ENCODE measurements at places on chromosomes 2 and 18.

DNA sequence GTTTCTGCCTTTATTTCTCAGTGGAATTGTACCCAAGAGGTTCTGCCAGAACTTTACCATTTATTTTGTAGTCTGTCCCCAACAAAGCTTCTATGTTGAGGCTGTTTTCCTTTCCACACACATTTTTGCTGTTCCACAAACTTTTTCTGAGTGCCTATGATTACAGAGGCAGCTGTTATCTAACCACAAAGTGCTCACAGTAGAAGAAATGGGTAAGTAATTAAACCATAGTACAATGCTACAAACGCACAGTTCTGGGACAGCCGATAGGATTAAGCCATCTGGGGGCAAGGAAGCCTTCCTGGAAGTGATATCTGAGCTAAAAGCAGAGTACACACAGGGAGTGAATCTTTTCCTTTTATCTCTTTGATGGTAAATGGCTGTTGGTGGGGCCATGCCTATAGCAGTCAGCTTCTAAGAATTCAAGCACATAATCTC, 3.9 kb upstream of the MGAT4A start:
- no peak for DNase-seq

GRCh38 chr2:157894694-157895435, 18.7 kb upstream of the ACVR1 start:
- no peak for DNase-seq

- DNase-seq = no peak
These were observed 7.6 kb downstream of the PIGN start for GRCh38 chr18:62179213-62179612.

GRCh38 chr2:102070058-102070642, 72.4 kb upstream of the IL1R1 start:
- DNase-seq = no peak

DNA sequence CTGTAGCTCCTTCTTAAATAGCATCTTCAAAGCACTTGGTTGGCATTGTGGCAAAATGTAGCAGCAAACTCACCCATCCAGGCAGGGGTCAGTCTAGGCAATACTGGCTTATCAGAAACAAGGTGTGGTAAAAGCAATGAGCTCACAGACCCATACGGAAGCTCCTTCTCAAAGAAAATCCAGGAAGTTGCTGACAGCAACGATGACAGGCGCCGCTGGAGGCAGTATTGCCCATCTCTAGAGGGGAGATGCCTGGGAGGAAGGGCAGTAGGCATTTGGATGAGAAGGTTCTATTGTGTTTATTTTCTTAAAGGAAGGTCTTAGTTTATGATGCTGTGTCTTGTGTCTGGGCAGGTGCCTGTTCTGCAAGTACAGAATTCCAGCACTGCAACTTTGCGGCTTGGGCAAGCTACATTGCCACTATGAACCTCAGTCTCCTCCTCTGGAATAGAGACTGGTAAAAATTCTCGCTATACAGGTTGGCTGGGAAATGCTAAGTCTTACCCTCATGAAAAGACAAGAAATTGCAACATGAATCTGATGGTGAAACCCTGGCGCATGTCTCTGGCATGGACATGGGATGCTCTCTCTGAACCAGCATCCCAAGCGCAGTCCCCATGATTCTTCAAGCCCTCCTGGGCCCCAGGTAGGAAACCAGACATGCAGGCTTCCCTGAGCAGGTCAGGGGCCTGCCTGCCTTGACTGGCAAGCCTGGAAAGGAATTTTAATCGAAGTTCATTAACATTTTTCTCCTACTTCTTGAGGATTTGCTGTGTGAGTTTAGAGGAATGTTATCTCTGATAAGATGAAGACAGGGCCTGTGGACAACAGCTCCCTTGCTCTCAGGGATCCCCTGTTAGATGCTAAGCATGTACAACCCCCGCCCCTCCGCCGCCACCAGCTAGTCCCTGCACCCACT, 156.0 kb downstream of the TFCP2L1 start:
- DNase-seq = no peak

GRCh38 chr18:26656944-26657536, 108.7 kb upstream of the KCTD1 start:
- peak; percentile 71 for DNase-seq

DNA sequence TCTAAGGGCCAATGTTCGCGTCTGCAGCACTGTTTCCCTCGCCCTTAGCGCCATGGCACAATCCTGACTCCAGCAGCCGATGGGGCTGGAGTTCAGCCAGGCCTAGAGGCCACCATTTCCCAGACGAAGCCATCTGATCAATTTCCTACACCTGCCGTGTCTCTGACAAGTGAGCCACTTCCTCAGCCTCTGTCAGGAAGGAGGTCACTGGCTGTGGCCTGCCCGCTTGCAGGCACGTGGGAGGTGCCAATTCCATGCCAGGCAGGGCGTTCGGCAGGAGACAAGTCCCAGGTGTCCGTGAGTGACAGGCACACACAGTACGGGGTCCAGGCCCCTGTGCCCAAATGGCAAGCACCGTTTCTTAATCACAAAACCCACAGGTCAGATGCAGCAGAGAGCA, 234.5 kb downstream of the TWIST2 start:
- DNase-seq = no peak

- no peak for DNase-seq
These were observed 30.1 kb downstream of the GREB1L start for GRCh38 chr18:21272016-21272579.

GRCh38 chr2:168254158-168254935, 7.0 kb upstream of the STK39 start:
- DNase-seq = no peak

GRCh38 chr2:73070643-73071359, 711 bp downstream of the SFXN5 start:
- no peak for DNase-seq

- no peak for DNase-seq
These were observed 195.0 kb downstream of the LOXHD1 start for GRCh38 chr18:46461993-46462392.

- DNase-seq = peak; percentile 84
These were observed 2.2 kb downstream of the LRATD1 start for GRCh38 chr2:14634489-14635390.

GRCh38 chr18:3605954-3606443, 156.0 kb downstream of the TGIF1 start:
- no peak for DNase-seq

GRCh38 chr18:73940721-73941120, 206.9 kb downstream of the FBXO15 start:
- no peak for DNase-seq

- DNase-seq = no peak
These were observed 131.2 kb downstream of the NUP35 start for GRCh38 chr2:183255411-183255810.

GRCh38 chr2:144572977-144573376, 53.1 kb upstream of the ZEB2 start:
- no peak for DNase-seq

DNA sequence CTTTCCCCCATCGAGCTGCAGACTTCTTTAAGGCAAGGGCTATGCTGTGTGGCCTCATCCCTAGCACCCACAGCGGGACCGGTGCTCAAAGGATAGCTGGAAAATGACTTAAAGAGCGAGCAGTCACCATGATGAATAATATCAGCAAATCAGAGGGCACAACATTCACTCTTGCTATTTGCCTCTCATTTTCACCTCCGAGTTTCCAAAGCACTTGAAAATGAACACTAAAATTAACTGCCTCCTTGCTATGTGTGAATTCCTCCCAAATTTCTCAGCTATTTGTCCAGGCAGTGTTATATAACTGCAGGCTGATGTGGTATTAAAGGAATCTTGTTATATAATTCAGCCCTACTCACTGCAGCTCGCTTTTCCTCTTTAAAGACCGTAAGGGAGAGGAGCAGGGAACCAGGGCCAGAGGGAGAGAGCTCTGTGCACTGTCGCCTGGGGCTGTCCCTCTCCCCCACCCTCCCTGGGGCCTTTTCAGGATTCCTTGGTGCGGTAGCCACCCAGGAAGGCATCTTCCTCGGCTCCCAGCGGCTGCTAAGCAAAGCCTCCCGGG, 1.4 kb downstream of the CYS1 start:
- no peak for DNase-seq

DNA sequence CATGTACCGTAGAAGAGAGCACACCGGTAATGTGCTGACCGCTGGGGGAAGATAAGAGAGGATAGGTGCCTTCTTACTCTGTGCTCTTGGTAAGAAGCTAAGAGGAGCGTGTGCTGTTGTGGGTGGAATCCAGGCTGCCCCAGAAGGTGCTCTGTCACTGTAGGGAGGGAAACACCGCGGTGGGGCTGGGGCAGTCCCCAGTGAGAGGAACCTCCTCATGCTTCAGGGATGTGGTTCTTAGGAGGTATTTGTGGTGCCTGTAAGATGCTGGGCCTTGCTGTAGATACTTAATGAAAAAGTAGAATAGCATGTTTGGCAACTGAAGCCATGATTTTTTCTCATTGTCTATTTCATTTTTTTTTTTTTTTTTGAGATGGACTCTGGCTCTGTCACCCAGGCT, 1.1 kb downstream of the COLEC11 start:
- no peak for DNase-seq

DNA sequence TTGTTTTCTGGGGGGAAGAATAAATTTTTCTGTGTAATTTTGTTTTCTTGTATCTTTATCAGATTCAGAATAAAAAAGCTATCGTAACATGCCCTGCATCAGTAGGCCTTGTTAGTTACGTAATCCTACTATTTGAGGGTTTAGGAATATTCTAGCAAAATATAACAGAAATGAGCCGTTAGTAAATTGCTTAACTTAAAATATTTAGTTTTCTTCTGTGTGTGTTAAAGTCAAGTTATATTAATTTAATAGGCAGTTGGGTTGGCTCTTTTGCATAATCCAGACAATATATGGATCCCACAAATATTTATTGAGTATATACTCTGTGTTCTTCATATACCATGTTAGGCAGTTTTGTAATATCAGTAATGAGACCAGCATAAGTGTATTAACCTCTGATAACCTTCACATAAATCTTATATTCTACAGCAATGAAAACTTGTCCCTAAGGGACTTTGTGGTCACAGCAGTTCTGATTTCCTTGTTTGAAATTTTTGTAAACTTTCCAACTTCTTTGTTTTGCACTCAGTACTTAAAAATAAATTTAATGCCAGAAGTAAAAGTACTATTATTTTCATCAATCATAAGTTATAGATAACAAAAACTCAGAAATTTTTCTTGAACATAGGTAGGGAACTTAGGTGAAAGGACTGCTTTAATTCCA, 151.9 kb downstream of the FMNL2 start:
- no peak for DNase-seq

GRCh38 chr2:60596411-60596810, 43.0 kb upstream of the BCL11A start:
- no peak for DNase-seq

GRCh38 chr2:138239902-138240491, 261.6 kb upstream of the SPOPL start:
- no peak for DNase-seq

DNA sequence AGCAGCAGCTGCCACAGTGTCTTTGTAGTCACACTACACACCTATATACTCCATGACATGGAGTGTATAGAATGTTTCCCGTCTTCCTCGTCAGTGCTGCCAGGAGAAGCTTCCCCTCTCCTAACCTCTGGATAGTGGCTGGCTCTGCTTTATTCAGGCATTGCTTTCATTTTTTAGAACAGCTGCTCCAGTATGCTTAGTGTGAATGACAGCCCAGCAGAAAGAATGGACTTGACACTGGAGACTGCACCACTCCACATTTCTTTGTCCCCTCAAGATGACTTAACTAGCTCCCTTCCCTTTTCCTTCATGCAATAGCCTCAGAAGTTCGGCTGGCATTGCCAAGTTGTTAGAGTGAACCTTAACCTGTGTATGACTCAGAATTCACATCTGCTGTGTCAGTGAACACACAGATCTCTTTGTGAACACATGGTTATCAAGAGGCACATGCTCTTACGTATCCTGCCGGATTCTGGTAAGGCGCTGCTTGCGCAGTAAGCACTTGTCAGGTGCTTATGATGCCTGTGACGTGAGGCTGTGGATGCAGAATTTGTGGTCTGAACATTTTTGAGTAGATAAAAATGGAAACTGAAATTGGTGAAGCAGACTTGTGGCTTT, 73.9 kb downstream of the NEDD4L start:
- DNase-seq = no peak

GRCh38 chr2:14615121-14615520, 17.4 kb upstream of the LRATD1 start:
- no peak for DNase-seq

DNA sequence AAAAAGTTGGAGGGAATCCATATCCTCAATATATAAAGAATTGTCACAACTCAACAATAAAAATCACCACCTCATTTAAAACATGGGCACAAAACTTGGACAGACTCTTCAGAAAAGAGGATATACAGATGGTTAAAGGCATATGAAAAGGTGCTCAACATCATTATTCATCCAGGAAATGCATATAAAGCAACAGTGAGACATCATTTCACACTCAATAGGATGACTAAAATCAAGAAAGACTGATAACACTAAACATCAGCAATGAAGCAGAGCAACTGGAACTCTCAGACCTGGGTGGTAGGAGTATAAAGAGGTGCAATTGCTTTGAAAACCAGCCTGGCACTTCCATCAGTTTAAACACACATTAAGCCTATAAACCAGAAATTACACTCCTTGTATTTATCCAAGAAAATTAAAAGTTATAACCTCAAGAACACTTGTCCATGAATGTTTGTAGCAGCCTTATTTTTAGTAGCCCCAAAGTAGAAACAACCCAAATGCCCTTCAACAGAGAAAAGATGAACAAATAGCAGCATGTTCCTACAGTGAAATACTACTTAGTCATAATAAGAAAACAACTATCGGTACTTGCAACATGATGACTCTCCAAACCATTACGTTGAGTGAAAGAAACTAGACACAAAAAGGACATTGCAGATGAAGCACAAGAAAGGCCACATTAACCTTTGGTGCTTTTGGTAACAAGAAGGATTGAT, 79.1 kb upstream of the TANC1 start:
- no peak for DNase-seq

GRCh38 chr2:203830304-203831055, 37.1 kb upstream of the CTLA4 start:
- no peak for DNase-seq

- no peak for DNase-seq
These were observed 36.1 kb upstream of the SPTBN1 start for GRCh38 chr2:54419855-54420523.
